Thoracic aorta (tissue), 2 donors: ENCODE measurements at places on chromosomes 12 and 14.

GRCh38 chr14:71202881-71203280 is 295.6 kb downstream of the PCNX1 start:
- no peak for DNase-seq

DNA sequence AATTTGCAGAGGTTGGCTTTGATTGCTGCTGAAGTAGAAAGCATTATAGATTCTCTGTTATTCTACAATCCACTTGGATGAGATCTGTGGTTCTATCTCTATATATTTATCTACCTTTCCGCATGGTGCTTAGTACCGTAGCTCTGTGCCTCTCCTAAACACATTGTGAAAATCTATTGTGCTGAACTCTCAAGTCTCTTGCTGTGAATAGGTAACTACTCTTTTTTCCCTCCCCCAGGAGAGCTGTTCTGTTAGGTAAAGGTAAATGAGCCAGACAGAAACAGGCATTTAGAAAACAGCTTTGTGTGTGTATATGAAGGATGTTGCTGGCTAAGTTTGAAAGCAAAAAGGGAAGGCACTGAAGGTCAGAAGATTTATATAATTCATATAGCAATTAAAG is 112.6 kb downstream of the BRMS1L start:
- no peak for DNase-seq

GRCh38 chr12:91633734-91634357 is 451.2 kb upstream of the DCN start:
- no peak for DNase-seq

DNA sequence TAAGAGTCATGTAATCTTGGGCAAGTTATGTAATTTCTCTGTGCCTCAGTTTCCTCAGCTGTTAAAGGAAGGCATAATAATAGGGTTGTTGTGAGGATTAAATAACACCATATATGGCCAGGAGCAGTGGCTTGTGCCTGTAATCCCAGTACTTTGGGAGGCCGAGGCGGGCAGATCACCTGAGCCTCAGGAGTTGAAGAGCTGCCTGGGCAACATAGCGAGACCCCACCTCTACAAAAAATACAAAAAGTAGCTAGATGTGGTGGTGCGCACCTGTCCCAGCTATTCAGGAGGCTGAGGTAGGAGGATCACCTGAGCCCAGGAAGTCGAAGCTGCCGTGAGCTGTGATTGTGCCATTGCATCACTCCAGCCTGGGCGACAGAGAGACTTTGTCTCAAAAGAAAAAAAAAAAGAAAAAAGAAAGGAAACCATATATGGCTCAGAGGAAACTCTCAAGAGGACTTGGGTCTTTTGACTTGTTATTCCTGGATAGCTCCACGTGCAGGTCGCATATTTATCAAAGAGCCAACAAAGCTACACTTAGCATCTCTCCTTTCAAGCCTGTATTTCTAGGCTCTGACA is 6.9 kb downstream of the GPRC5A start:
- DNase-seq: no peak

DNA sequence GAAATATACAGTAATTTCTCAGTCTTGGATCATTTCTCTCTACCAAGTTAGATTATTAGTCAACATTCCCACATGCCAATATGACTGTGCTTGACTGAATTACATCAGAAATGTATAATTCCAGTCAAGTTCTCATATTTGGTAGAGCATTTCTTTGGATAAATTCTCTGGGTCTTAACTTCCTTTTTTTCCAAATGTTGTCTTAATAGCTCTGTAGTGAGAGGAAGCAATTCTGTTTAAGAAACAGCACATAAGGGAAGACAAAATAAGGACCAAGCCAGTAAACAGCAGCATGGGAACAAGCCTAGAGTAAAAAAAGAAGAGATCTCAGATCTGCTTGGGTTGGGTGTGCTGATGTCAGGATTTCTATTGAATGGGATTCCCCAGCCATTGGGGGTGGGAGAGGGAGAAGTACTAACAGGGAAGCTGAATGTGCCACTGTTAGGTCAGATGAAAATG is 14.2 kb upstream of the DYRK2 start:
- DNase-seq: no peak

- DNase-seq: no peak
Measured at GRCh38 chr12:23236066-23236780, 611.3 kb downstream of the ETNK1 start.

DNA sequence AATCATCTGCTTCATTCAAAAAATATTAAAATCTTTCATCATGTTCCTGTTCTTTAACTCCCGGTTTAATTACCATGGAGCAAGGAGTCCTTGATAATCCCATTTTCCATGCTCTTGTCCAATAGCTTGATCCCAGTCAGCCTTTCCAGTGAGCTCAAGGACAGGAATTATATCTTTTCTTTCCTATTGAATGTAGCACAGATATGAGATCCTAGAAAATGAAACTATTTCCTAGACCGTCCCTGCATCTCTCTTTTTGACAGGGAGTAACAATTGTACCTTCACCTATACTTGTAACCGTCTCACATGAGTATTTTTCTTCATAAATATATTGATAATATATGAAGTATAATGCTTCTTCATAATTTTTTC is 35.6 kb downstream of the PIK3C2G start:
- DNase-seq: no peak

DNA sequence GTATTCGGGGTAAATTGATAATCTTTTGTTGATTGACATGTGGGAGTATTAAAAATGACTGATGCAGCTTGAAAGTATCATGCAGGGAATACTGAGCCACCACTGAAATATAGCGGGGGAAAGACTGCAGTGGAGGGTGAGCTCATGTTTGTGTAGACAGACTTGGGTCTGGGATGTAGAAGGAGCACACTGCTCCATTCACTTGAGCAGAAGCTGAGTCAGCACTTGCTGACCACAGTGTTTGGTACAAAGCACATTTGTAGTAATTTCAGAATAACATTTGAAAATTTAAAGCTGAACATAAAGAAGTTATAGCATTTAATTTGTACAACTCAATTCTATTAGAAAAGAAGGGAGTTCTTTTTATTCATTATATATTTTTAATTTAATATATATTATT is 304.3 kb upstream of the PRICKLE1 start:
- no peak for DNase-seq

- DNase-seq: no peak
Measured at GRCh38 chr12:42281278-42281677, 43.2 kb upstream of the YAF2 start.

- DNase-seq: no peak
Measured at GRCh38 chr12:104436790-104437189, 20.0 kb upstream of the CHST11 start.

GRCh38 chr12:86134561-86134960 is 121.6 kb downstream of the MGAT4C start:
- DNase-seq: no peak

- DNase-seq: no peak
Measured at GRCh38 chr14:30657606-30658163, 35.6 kb downstream of the SCFD1 start.

GRCh38 chr12:31370531-31371255 is 44.7 kb upstream of the SINHCAF start:
- DNase-seq: no peak

- no peak for DNase-seq
Measured at GRCh38 chr12:42267413-42268190, 29.6 kb upstream of the YAF2 start.

GRCh38 chr12:68871921-68872320 is 61.0 kb downstream of the CPM start:
- DNase-seq: no peak

DNA sequence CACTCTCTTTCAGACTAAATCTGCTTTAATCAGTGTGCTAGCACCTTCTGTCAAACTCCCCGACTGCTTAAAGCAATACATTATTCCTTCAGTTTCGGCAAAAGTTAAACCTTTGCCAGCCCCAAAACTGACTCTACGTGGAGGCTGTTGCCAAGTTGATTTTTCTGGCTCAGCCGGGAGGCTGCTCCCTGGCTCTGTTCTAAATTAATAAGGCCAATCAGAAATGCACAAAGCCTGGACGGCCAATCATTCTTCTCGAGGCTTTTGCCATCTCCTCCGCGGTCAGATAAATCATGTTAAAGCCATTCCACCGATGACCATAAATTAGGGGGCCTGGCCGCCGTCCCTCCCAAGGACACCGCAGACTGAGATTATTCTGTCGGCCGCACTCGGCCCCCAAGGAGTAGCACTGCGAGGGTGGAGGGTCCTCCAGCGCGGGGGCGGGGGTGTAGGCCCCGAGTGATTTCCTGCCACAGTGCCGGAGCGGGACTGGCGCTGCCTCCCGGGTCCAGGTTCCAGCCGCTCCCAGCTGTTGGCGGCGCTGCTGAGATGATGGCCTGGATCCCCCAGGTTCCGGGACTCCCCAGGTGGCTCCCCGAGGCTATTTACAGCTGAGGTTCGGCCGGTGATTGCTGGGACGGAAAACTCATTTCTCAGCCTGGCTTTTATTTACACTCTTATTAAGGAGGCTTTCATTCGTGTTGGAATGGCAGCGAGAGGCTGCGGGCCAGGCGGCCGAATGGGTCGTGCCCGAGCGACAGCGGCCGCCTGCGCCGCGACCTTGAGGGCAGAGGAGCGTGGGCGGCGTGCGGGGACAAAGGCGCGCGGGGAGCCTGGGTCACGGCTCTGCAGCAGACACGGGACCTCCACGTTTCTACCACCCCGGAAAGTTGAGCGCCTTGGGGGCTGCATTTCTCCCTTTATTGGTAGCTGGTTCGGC is 165.1 kb downstream of the MON2 start:
- no peak for DNase-seq

DNA sequence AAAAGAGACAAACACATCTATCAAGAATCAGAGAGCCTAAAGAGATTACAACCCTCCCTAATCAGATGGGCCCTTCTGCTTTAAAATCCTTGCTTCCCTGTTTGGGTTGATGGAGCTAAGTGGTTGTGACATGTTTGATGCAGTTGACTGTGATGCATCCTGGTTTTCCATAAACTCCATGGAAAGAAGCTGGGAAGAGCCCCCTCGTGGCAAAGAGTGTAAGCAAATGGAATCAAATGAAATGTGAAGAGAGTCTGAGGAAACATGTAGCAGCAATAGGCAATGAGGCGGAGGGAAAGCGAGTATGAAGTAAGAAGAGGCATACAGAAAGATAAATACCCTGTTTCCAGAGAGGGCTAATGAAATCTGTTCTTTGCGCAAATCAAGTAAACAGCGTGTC is 70.4 kb upstream of the SLCO1C1 start:
- no peak for DNase-seq
